ENCODE measurements at places on chromosomes 12 and 14. TPM values are rescaled to one million over a fixed set of nuclear protein-coding genes. Genes with fewer than 3 reads are reported as not detected.

The OR6C75 gene
- not detected for total RNA-seq

The HSP90AA1 gene
- 274 TPM for total RNA-seq

The RPGRIP1 gene
- 0.88 TPM for total RNA-seq

The RASSF3 gene
- total RNA-seq: 312 TPM

The KRT79 gene
- total RNA-seq: not detected

- no peak for DNase-seq
These were observed 23.6 kb upstream of the USP44 start for GRCh38 chr12:95574799-95575452.

DNA sequence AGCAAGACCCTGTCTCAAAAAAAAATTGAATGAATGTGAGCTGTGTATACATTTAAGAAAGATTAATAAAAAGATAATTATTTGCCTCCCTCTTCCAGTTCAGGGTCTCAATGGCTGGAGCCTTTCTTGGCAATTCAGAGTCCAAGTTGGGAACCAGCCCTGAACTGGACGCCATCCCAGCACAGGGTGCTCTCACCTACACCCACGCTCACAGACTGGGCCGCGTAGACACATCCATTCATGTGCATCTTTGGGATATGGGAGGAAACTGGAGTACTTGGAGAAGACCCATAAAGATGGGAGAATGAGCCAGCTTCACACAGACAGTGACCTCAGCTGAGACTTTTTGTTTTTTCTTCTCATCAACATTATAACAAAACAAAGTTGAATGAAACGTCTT is 6.5 kb downstream of the MAPK1IP1L start:
- no peak for DNase-seq

- DNase-seq: no peak
These were observed 2.2 kb upstream of the ZFP36L1 start for GRCh38 chr14:68794851-68795596.

Data from posterior vena cava (tissue), 2 donors.